ENCODE measurements at places on chromosomes 7 and 10.

- H3K36me3 ChIP-seq, result no peaks in the 10 kb centered on the region
- H3K27me3 ChIP-seq, result no peaks in the 10 kb centered on the region
- no peak overlapping the region for H3K27ac ChIP-seq
- no peak overlapping the region for H3K4me3 ChIP-seq
- peaks cover 5% of the 10 kb centered on the region for H3K4me1 ChIP-seq
- DNase-seq, result peak; percentile 68
These were observed 140.4 kb upstream of the AUTS2 start for GRCh38 chr7:69457595-69458504.

GRCh38 chr10:117462816-117463544 lies 79.6 kb upstream of the EMX2 start:
- no peaks in the 10 kb centered on the region for H3K4me1 ChIP-seq
- no peaks in the 10 kb centered on the region for H3K27me3 ChIP-seq
- no peak for DNase-seq
- H3K4me3 ChIP-seq, result no peak overlapping the region
- H3K36me3 ChIP-seq, result no peaks in the 10 kb centered on the region
- no peak overlapping the region for H3K27ac ChIP-seq

DNA sequence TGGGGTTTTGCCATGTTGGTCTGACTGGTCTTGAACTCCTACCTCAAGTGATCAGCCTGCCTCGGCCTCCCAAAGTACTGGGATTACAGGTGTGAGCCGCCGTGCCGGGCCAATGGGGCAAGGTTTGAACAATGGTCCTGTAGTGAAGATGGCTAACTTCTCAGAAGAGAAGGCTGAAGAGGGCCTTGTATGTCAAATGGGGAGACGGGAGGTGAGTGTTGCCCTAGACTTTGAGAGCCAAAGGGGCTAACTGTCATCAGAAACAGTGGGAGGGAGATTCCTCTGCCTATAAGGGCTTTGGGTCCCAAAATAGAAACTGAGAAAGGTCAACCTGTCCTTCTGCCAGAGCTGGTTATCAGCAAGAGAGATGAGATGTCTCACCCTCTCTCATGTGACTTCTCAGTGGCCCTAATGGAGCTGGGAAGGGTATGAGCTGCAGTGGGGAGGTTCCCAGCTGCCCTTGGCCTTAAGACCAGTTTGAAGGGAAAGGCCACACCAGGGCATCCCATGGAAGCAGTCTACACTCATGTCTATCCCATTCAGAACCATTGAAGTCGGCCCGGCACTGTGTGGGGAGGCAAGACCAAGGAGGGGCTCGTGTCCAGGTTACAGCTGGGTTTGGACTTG lies 1.3 kb upstream of the SAMD8 start:
- no peaks in the 10 kb centered on the region for H3K36me3 ChIP-seq
- H3K27ac ChIP-seq, result peak overlapping the region; percentile 92
- H3K4me1 ChIP-seq, result peaks cover 6% of the 10 kb centered on the region

DNA sequence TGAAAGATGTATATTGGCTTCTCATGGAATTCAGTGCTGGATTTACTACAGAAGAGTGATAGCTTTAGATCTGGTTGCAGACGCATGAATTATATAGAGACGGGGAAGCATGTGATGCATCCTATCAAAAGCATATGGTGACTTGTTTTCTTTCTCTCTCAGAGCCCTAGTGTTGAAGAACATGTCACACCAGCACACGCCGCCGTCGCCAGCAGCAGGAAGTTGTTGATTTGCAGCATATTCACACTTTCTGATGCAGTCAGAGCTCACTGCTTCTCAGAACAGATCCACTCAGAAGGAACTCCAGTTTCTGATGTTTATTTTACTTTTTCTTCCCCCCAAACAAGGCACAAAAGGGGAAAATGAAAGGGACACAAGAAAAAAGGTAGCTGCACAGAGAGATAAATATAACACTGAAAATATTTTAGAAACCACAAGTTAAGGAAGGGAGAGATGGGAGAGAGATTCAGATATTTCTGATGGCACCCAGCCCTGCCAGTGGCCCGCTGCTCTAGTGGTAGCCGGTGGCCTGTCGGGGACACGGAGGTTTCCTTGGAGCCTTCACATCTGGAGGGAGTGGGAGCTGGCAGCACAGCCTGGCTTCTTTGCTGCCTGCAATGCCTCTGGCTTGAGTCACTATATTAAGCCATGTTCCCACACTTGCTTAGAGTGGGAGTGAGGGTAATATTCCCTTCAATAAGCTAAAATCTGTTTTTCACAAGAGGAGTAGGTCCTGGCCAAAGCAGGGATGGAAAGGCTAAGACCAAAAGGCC lies 123.2 kb downstream of the NRP1 start:
- H3K4me3 ChIP-seq, result no peak overlapping the region
- no peak for DNase-seq
- H3K4me1 ChIP-seq, result no peaks in the 10 kb centered on the region

GRCh38 chr7:126483972-126484371 lies 768.8 kb downstream of the GRM8 start:
- peaks cover 17% of the 10 kb centered on the region for H3K4me1 ChIP-seq
- peak; percentile 81 for DNase-seq
- H3K27ac ChIP-seq, result peak overlapping the region; percentile 36
- no peaks in the 10 kb centered on the region for H3K36me3 ChIP-seq

GRCh38 chr10:1354809-1355710 lies 298.9 kb downstream of the WDR37 start:
- H3K4me3 ChIP-seq, result no peak overlapping the region
- H3K27me3 ChIP-seq, result peaks cover 37% of the 10 kb centered on the region

DNA sequence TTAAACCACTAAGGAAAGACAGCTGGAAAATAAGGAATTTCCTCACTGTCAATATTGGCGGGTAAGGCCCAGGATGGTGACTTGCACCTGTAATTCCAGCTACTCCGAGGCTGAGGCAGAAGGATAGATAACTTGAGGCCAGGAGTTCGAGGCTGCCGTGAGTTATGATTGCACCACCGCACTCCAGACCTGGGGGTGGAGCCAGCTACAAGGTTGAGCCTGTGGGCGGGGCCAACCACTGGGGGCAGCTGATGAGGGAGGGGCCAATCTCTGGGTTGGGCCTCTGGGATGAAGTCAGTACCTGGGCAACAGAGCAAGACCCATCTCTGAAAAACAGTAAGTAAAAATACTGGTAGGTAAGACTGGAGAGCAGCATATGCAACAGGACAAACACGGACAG lies 80.1 kb upstream of the ADO start:
- no peaks in the 10 kb centered on the region for H3K36me3 ChIP-seq
- no peaks in the 10 kb centered on the region for H3K27me3 ChIP-seq
- peak; percentile 7 for DNase-seq
- H3K4me3 ChIP-seq, result no peak overlapping the region
- H3K27ac ChIP-seq, result no peak overlapping the region

DNA sequence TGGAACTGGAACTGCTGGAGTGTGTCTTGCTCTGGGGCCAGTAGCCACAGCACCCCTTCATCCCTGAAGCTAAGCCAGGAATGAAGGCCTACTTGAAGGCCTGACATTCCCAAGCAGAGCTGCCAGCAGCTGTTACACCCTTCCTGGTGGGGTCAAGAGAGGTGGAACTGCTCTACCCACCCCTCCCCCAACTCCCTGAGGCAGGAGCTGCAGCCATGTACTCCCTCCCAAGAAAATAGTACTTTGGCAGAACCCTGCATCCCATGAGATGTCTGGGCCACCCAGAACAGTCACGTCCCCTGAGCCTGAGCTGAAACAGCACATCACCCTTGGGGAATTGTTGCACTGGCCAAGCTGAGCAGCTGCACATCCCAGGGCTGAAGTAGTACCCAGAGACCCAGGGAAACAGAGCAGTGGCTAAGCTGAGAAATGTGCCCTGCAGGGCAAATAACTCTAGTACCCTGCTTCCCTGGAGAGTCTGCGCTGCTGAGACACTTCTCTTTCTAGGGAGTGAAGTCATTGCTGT lies 63.4 kb upstream of the PLA2G12B start:
- H3K27ac ChIP-seq, result no peak overlapping the region
- DNase-seq, result no peak
- H3K27me3 ChIP-seq, result no peaks in the 10 kb centered on the region

GRCh38 chr7:32043688-32044087 lies 26.5 kb downstream of the PDE1C start:
- H3K4me1 ChIP-seq, result no peaks in the 10 kb centered on the region
- peaks cover 77% of the 10 kb centered on the region for H3K27me3 ChIP-seq
- DNase-seq, result no peak
- H3K4me3 ChIP-seq, result no peak overlapping the region

- H3K4me1 ChIP-seq, result peaks cover 7% of the 10 kb centered on the region
- DNase-seq, result no peak
- H3K4me3 ChIP-seq, result no peak overlapping the region
- H3K27ac ChIP-seq, result no peak overlapping the region
These were observed 3.5 kb downstream of the MNX1 start for GRCh38 chr7:157006829-157007469.

- peaks cover 24% of the 10 kb centered on the region for H3K4me1 ChIP-seq
- peaks cover 46% of the 10 kb centered on the region for H3K36me3 ChIP-seq
- peak within 1 kb of the TSS; percentile 77 for H3K27ac ChIP-seq
- peak; percentile 28 for DNase-seq
These were observed at the start of gene UFSP1 for GRCh38 chr7:100888988-100889750. Gene UFSP1, minus strand, starts transcription at chr7:100889715. Its CDS starts 444 bp downstream, at chr7:100889271.

- peak; percentile 23 for DNase-seq
- no peaks in the 10 kb centered on the region for H3K27me3 ChIP-seq
- H3K27ac ChIP-seq, result no peak overlapping the region
- H3K36me3 ChIP-seq, result no peaks in the 10 kb centered on the region
- no peaks in the 10 kb centered on the region for H3K4me1 ChIP-seq
- no peak overlapping the region for H3K4me3 ChIP-seq
These were observed 57.6 kb upstream of the MDFIC start for GRCh38 chr7:114864278-114864677.

GRCh38 chr7:156780724-156781455 lies 112.1 kb downstream of the LMBR1 start:
- H3K36me3 ChIP-seq, result no peaks in the 10 kb centered on the region
- no peak overlapping the region for H3K27ac ChIP-seq
- H3K27me3 ChIP-seq, result no peaks in the 10 kb centered on the region

- no peaks in the 10 kb centered on the region for H3K4me1 ChIP-seq
- peaks cover 29% of the 10 kb centered on the region for H3K27me3 ChIP-seq
- H3K4me3 ChIP-seq, result no peak overlapping the region
- no peak for DNase-seq
- H3K27ac ChIP-seq, result no peak overlapping the region
These were observed 13.2 kb downstream of the IL2RA start for GRCh38 chr10:6049031-6049400.

GRCh38 chr10:34275626-34276130 lies 539.4 kb downstream of the PARD3 start:
- no peak overlapping the region for H3K4me3 ChIP-seq
- H3K27ac ChIP-seq, result no peak overlapping the region
- H3K4me1 ChIP-seq, result no peaks in the 10 kb centered on the region
- no peaks in the 10 kb centered on the region for H3K27me3 ChIP-seq

- no peak overlapping the region for H3K27ac ChIP-seq
- H3K4me1 ChIP-seq, result no peaks in the 10 kb centered on the region
- H3K4me3 ChIP-seq, result no peak overlapping the region
- H3K27me3 ChIP-seq, result no peaks in the 10 kb centered on the region
- H3K36me3 ChIP-seq, result no peaks in the 10 kb centered on the region
- no peak for DNase-seq
These were observed 89.2 kb downstream of the HERPUD2 start for GRCh38 chr7:35605760-35606159.

- DNase-seq, result no peak
- no peak overlapping the region for H3K27ac ChIP-seq
These were observed 33.1 kb downstream of the GPRIN2 start for GRCh38 chr10:46523119-46523961.

DNA sequence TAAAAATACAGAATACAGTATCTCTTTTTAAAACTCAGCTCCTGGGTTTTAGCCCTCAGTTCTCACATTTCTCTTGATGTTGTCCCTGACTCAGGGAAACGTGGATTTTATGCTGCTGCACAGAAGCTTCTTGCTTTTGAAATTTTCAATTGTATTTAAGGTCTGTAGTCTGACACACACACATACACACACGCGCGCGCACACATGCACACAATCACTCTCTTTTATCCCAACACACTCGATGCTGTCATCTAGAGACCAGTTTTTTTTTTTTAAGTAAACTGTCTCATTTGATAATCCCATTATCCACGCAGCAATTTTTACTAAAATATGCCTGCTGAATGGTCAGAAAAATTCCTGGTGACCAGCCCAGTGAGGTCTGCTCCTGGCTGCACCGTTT lies 108.6 kb downstream of the KMT2E start:
- DNase-seq, result no peak
- peaks cover 5% of the 10 kb centered on the region for H3K36me3 ChIP-seq
- H3K4me1 ChIP-seq, result peaks cover 9% of the 10 kb centered on the region
- H3K4me3 ChIP-seq, result no peak overlapping the region

- H3K36me3 ChIP-seq, result no peaks in the 10 kb centered on the region
- H3K4me3 ChIP-seq, result no peak overlapping the region
- DNase-seq, result no peak
- no peaks in the 10 kb centered on the region for H3K4me1 ChIP-seq
These were observed 509.5 kb downstream of the RPS24 start for GRCh38 chr10:78543031-78543748.

- DNase-seq, result no peak
- H3K36me3 ChIP-seq, result no peaks in the 10 kb centered on the region
- H3K27me3 ChIP-seq, result no peaks in the 10 kb centered on the region
- H3K4me1 ChIP-seq, result no peaks in the 10 kb centered on the region
These were observed 86.2 kb upstream of the ABCB5 start for GRCh38 chr7:20529260-20529659.

DNA sequence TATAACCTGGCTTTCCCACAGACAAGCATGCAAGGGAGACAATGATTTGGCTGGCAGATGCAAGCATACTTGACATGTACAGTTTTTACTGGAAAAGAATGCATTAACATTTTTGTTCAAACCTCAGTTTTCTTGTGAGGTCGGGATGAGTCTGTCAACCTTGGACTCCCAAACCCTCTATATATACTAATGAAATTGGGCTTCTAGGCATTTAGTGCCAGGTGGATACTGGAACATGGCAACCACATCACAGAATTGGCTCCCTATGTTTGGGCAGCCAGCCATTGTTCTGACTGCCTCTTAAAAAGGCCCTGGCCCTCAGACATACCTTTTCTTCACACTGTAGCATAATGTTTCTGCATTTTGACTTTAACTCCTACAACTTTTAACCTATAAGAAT lies 39.1 kb downstream of the CDK6 start:
- H3K4me3 ChIP-seq, result no peak overlapping the region
- no peak overlapping the region for H3K27ac ChIP-seq
- no peak for DNase-seq
- H3K4me1 ChIP-seq, result peaks cover 32% of the 10 kb centered on the region

DNA sequence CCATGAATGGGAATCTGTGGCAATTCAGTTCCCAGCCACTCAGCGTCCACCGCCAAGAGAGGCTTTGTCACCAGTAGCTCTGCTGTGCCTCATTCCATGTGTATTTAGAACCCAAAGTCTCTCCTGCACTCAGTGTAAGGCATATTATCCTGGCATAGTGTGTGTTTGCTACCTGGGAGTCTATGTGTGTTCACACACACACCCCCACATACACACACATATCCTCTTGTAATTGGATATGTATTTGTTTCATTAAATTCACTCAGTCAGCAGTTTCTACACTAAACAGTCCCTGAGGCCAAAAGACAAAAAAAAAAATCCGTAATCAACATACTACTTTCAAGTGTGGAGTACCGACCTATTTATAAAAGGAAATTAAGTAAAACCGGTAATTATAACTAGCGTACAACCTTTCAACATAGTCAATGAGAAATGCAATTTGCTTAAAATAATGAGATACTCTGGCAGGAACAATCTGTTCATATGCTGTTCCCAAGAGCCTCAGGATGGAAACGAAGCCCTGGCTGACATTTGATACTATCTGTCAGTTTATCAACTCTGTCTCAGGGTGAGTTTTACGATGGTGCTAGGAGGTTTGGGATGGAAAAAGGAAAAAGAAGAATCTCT lies 425.8 kb upstream of the CELF2 start:
- H3K4me1 ChIP-seq, result no peaks in the 10 kb centered on the region
- no peak for DNase-seq
- no peak overlapping the region for H3K27ac ChIP-seq
- H3K36me3 ChIP-seq, result no peaks in the 10 kb centered on the region
- no peak overlapping the region for H3K4me3 ChIP-seq
- no peaks in the 10 kb centered on the region for H3K27me3 ChIP-seq
